ENCODE measurements at places on chromosomes 11 and 22.

GRCh38 chr11:76592025-76592914 lies 78.3 kb downstream of the LRRC32 start:
- no peak for DNase-seq

- no peak for DNase-seq
These were observed 74.8 kb downstream of the APOL5 start for GRCh38 chr22:35792506-35792905.

- DNase-seq, result no peak
These were observed 255 bp upstream of the SYNGR1 start for GRCh38 chr22:39349506-39349966.

- no peak for DNase-seq
These were observed 1339.2 kb upstream of the TENM4 start for GRCh38 chr11:80779905-80780605.

DNA sequence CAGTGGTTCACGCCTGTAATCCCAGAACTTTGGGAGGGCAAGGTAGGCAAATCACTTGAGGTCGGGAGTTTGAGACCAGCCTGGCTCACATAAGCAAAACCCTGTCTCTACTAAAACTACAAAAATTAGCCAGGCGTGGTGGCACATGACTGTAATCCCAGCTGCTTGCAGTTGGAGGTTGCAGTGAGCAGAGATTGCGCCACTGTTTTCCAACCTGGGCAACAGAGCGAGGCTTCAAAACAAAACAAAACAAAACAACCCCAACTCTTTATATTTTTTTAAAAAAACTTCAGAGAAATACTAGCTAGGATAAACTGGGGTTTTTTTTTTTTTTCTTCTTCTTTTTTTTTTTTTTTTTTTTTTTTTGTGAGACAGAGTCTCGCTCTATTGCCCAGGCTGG lies 31.8 kb upstream of the RAPSN start:
- no peak for DNase-seq

DNA sequence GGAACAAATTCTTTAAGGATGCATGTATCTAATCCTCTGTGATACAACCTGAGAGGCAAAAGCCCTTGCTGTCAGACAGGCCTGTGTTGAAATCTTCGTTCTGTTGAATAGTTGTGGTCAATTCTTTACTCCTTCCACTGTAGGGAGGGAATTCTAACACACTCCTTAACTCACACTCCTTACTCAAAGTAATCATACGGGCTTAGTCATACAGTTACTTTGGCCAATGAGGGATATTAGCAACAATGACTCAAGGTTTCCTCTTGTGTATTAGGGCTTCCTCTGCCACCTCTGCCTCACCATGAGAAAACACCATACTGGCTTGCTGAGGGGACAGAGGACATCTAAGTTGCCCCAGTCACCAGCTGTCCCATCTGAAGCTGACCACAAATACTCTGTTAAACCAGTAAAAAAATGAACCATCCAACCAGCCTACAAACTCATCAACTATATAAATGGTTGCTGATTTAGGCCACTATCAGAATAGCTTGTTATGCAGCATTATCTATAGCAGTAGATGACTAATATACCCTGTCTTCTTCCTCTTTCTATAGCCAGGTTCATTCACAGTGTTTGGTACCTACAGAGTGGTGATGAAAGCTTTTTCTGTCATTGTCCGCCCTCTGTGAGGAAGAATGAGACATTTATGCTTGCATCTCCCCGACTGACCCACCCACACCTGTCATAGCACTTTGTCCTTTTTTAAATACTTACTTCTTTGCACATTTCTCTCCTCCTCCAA lies 322.8 kb upstream of the SYN3 start:
- DNase-seq, result no peak

DNA sequence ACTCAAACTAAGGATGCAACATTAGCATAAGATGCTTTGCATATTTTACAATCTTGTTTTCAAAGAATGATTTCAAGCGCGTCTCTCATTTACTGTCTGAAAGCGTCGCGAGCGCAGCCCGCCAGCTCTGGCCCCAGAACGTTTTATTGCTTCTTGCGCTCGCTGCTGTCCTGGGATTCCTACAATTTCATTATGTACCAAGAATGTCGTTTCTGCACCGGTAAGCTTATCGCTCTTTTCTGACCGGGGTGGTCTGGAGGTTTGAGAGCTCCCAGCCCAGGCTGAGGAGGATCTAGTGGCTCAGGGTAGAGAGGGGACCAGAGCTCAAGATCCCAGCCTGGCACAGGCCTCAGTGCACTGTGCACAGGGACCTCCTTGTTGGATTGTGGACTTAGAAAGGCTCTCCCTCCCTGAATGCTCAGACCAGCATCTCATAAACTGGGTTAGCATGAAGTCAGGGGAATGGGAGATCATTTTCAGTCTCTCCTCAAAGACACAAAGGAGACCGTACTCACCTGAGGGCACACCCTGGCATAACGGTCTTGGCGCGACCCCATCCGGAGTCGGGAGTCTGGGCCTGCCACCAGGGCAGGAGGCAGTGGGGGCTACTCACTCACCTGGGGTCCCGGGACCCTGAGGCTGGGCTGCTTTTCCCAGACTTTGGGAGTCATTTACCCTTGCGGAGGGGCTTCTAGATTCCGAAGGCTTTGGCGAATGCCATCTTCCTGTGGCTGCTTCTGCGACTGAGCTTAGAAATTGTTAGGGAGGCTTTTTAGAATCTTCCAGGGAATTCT lies 817.4 kb downstream of the BRD1 start:
- DNase-seq, result no peak

DNA sequence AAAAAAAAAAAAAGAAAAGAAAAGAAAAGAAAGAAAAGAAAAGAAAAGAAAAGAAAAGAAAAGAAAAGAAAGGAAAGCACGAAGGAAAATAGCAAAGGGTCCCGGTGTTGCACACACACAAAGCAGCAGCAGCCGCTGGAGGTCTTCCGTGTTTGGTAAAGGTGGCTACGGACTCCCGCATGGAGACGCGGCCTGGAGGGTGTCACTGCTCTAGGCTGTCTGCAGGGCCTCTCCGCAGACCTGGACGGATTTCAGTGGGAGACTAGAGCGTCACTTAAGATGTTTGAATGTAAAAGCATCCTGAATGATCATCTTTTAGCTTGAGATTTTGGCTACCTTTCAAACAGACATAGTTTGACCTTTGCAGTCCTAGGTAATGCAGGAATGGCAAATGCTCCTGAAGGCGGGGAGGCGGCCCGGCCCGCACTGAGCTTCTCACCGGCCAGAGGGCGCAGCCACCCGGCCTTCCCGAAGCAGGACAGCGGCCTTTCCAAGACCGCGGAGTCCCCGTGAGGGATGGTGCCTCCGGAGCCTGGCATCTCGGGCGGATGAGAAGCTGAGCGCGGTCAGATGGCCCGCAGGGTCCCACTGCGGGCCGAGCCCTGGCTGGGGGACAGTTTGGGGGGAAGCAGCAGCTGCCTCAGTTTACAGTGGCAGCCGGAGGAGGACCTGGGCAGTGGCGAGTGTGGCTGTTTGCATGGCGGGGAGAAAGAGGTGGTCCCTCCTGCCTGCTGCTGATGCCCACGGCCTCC lies 18.5 kb downstream of the KRTAP5-5 start:
- DNase-seq, result no peak

- DNase-seq, result no peak
These were observed 266.0 kb upstream of the ANO3 start for GRCh38 chr11:26065944-26066343.

DNA sequence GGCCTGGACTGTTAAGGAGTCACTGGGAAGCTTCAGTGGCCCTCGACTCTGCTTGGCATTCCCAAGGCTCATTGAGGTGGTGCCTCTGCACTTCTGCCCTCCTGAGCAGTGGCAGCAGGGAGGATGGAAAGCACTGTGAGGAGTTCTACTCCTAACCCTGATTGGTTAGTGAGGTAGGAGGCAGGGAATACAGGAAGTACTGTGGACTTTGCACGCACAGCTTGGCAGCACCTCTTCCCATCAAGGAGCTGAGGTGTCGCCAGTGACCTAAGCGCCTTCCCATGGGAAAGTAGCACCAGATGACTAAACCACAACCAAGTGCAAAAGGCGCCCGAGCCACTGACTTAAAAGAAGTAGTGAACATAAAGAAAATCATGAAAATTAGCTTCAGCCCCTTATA lies 152.5 kb upstream of the CADM1 start:
- no peak for DNase-seq

GRCh38 chr11:45828996-45829395 lies 18.3 kb upstream of the CRY2 start:
- no peak for DNase-seq

DNA sequence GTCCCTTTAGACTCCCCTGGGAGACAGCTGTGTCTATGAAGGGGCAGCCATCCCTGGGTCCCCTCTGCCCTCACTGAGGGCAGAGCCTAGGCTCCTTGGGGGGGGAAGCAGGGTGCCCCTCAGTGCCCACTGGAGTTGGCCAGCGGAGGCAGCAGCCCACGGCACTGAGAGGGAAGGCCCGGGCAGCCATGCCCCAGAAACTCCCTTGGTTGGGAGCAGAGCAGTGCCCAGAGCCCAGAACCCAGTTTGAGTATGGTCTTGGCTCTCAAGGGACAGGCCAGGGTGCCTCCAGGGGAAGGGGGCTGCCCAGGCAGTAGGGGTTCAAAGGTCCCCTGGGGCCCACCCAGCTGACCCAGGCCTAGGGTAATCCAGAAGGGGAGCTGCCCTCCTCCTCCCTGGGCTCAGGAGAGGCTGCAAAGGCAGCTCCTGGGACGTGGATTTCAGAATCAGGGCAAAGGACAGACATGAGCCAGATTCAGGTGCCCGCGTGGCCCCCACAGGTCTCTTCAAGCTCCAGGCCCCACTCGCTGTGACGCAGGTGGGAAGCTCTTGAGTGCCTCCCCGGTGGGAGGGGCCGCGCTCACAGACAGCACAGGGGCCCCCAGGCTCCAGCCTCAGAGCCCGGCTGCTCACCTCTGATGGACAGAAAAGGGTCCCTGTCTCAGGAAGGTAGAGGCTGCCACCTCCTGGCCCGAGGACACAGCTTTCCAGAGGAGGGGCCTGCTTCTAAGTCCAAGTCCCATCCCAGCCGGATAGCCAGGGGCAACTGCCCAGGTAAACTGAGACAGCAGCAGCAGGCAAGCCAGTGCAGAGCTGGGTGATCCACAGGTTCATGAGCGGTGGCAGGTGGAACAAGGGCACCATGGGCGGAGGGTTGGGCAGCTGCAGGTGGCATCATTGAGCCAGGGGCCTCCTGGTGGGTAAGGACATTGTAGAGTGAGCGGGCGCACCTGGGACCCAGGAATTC lies 2.6 kb downstream of the C11orf21 start:
- DNase-seq, result no peak

- DNase-seq, result no peak
These were observed 81.4 kb downstream of the KCNQ1 start for GRCh38 chr11:2525941-2526807.

- no peak for DNase-seq
These were observed 22.6 kb upstream of the RCN1 start for GRCh38 chr11:32068134-32068870.

DNA sequence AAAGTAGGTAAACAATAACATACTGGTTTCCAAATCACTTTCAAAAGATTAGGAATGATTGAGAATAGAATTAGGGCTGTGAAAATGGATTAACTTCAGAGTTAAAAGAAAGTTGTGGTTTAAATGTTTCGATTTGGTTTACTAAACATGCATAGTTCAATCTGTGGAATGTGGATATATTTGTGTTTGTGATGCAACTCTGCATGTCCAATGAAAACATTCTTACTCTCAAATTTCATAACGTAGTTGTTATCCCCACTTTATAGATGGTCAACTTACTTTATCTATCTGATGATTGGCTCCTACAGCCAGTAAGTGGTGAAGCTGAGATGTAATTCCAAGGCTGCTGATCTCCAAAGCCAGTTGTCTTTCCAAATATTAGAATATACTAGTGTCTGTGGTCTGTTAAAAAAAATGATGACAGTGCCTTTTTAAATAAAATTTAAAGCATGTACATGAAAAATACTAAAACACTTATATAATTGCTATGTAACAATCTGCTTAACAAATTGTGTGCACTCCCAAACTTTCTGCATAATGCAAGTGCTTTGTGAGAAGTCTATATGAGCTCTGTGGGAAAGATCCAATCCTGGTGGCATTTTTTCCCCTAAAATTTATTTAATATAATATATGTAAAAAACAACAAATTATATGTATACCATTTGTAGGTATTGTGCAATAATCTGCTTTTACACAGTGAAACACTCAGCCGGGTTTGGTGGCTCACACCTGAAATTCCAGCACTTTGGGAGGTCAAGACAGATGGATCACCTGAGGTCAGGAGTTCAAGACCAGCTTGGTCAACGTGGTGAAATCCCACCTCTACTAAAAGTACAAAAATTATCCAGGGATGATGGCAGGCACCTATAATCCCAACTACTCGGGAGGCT lies 9.7 kb upstream of the SIK3 start:
- DNase-seq, result no peak

DNA sequence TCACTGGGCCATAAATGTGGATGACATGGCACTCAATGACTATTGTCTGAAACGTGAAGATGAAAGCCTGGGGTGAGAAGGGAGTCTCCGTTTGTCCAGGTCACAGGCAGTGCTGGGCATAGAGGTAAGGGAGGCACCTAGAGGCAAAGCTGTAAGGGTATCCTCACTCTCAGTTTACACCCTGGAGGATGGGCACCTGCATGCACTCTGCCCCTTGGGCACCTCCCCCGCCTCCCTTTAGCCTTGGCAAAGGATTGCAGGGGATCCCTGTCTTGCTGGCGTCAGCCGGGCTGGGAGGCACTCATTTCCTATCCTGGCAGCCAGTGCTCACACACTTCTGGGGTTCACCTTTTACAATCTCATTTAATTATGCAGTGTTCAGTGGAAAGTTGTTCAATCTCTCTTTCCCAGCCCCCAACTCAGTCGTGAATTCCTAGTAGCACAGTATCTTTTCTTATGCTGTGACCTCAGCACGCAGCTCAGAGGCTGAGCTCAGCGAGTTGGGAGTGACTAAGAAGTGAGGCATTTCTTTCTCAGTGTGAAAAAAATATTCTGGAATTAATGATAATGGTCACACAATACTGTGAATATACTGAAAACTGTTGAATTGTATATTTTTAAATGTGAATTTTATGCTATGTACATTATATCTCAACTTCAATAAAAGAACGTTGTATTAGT lies 866.6 kb downstream of the BRD1 start:
- no peak for DNase-seq

DNA sequence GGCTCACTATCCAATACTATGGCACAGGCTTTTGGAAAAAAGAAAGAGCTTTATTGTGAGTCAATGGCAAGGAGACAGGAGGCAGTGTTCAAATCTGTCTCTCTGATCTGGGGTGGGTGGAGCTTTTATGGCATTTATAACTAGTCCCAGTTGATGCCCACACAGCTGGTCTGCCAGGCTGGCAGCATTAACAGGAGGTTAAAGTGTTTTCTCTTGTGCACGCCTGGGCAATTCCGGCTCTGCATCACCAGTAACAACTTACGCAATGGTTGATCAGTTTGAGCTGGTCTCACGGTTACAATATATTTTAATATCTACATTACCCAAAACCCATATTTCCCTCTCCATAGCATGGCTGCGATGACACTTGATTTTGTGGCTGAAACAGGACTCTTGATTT lies 15.1 kb upstream of the SMIM38 start:
- no peak for DNase-seq

DNA sequence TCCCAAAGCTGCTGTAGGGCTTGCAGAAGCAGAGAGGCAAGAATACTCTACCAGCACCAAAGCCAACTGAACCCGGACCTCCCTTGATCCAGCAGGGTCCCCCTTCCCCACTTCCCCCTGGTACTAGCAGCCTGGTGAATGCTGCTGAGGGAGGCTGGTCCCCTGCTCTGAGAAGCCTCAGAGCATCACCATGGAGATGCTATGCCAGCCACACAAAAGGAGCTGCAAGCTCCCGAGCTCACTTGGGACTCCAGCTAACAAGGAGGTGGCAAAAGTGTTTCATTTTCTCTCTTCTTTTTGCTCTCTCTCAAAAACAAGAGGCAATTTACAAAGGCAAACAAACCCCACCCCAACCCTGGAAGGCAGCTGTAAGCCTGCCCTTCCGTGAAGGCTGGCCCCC lies 509.8 kb downstream of the BUD13 start:
- DNase-seq, result no peak

Data from T-helper 9 cell (primary cell).